Stimulated activated CD4-positive, alpha-beta T cell treated with anti-CD3 and anti-CD28 coated beads, Interleukin-15, amount 100 ng/mL, for 1 hour (primary cell): ENCODE measurements at places on chromosomes 7 and 10.

- no peak for DNase-seq
Measured at GRCh38 chr10:61406736-61407135, 46.4 kb downstream of the TMEM26 start.

GRCh38 chr10:27998178-27998953, 513 bp downstream of the ODAD2 start:
- DNase-seq, result no peak

DNA sequence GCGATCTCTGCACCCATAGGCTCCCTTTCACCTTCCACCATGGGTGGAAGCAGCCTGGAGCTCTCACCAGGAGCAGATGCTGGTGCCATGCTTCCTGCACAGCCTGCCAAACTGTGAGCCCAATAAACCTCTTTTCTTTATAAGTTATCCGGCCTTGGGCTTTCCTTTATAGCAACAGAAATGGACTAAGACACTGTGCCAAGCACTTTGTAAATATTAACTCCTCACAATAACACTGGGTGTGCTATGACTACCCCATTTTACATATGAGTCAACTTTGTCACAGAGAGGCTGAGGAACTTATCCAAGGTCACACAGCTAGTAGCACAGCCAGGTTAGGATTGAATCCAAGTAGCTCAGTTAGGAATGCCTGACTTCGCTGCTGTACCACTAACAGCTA, 79.7 kb upstream of the KCNMA1 start:
- DNase-seq, result no peak

GRCh38 chr7:83861-84632, 108.3 kb upstream of the FAM20C start:
- no peak for DNase-seq

DNA sequence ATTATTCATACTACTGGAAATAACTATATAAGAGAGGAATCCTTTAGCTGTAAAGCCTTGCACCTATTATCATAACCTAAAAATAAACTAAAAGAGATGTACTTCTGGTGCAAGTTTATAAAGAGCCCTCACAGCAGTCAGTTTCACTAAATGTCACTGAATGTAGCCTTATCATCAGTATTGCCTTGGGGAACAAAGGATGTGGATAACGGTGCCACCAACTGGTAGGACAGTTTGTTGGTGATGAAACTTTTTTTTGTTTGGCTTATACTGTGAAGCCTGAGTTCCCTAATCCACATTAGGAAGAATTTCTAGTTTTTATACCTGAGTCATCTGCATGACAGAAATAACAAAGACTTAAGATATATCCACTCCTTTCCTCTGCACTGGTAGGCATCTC, 117.9 kb upstream of the COL1A2 start:
- DNase-seq, result no peak

DNA sequence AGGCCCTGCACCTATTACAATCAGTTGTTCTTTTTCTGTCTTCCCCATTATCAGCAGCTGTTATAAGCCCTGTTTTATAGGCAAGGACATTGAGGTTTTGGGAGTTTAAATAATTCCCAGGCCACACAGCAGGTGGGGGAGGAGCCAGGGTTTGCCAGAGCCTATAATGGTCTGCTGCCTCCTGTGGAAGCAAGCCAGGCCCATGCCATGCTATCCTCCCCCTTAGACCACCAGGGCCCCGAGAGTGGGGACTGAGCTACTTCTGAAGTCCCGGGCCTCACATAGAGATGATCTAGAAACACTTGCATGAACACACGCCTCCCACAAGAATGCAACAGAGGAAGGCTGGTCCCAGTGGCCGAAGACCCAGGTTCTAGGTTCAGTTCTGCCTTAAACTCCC, 141.7 kb downstream of the SH3PXD2A start:
- no peak for DNase-seq

GRCh38 chr10:571166-571565, 118.3 kb downstream of the DIP2C start:
- no peak for DNase-seq
